ENCODE measurements at places on chromosomes 4 and X.

DNA sequence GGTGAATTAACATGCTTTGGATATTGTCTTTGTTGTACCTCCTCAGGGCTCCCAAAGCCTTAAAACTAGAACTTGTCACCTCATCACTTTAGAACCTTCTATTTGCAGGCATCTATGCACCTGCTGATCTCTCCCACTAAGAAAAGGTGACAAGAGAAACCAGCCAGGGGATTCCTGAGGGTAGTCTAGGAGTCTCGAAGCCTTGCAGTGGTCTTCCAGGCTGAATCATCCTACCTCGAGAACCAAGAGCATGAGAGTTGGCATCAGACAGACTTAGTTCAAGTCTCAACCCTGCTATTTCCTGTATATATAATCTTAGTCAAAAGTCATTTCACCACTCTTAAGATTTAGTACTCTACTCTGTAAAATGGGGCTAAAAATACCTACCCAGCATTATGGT, 29.6 kb downstream of the RTL5 start:
- no peak for DNase-seq

GRCh38 chrX:147917700-147918695, 6.3 kb downstream of the FMR1 start:
- no peak for DNase-seq

- DNase-seq: no peak
Measured at GRCh38 chr4:154642373-154643009, 30.0 kb upstream of the FGG start.

- DNase-seq: no peak
Measured at GRCh38 chrX:20362268-20363267, 95.9 kb upstream of the RPS6KA3 start.

- DNase-seq: no peak
Measured at GRCh38 chr4:155855897-155856296, 10.2 kb downstream of the ASIC5 start.

DNA sequence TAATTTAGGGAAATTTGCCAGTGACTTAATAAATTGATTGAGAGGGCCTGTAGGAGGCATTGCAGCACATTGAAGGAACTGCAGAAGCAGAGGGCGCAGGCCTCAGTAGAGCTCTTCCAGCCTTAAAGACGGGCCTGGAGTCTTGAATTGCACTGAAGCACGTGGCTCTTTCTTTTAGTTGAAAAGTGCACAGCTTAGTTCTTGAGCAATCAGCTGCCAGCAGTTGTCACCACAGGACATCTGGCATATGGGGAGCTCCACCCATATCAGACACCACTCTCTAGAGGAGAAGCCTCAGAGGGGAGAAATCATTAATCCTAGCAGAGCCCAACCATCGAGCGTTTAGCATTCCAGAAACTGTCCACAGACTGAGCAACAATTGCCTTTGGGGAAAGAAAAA, 16.0 kb upstream of the FGF16 start:
- DNase-seq: no peak

DNA sequence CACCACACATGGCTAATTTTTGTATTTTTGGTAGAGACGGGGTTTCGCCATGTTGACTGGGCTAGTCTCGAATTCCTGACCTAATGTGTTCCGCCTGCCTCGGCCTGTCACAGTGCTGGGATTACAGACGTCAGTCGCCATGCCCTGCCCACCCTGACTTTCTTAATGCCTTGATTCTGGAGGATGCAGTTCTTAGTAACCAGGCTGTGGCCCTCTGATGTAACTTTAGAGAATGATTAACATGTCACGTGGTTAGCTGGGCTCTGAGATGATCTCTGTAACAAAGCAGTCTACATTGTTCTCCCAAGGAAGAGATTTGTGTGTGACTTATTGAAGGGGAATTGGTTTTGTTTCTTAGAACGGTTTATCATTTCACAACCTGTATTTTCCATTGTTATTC, 30.6 kb downstream of the ANK2 start:
- no peak for DNase-seq

GRCh38 chrX:106680716-106681115, 45.8 kb upstream of the RNF128 start:
- DNase-seq: no peak

GRCh38 chrX:57453901-57454300, 137.9 kb upstream of the ZXDB start:
- DNase-seq: no peak

GRCh38 chr4:78179196-78179595, 122.1 kb downstream of the FRAS1 start:
- no peak for DNase-seq

DNA sequence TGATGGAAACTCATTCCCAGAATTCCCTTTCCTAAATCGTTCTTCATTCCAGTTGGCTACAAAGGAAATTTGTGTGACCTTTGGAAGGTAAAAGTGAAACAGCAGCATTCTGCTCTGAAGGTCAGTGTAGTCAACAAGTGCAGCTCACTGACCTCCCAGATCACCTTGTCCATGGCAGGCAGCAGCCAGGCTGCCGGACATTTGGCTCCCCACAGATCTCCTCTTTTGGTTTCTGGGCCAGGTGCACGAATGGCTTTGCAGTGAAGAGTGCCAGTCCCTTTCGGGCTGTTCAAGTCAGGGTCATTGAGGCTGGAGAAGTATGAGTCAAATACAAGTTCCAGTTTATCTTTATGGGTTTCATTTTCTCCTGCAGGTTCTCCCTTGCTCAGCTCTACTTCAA, 14.3 kb downstream of the GPRIN3 start:
- no peak for DNase-seq

DNA sequence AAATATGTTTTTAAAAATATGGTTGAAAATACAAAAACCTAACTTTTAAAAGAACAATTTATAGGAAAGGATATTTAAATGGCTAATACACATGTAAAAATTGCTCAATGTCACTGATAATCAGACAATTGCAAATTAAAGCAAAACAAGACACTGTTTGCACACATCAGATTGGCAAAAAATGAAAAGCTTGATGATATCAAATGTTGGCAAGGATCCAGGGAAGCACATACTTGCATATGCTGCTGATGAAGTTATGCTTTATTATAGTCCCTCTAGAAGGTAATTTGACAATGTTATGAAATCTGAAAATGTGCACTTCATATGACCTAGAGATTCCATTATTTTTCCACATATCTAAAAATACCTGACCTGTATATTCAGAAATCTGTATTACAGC, 45.7 kb upstream of the EPGN start:
- DNase-seq: no peak

DNA sequence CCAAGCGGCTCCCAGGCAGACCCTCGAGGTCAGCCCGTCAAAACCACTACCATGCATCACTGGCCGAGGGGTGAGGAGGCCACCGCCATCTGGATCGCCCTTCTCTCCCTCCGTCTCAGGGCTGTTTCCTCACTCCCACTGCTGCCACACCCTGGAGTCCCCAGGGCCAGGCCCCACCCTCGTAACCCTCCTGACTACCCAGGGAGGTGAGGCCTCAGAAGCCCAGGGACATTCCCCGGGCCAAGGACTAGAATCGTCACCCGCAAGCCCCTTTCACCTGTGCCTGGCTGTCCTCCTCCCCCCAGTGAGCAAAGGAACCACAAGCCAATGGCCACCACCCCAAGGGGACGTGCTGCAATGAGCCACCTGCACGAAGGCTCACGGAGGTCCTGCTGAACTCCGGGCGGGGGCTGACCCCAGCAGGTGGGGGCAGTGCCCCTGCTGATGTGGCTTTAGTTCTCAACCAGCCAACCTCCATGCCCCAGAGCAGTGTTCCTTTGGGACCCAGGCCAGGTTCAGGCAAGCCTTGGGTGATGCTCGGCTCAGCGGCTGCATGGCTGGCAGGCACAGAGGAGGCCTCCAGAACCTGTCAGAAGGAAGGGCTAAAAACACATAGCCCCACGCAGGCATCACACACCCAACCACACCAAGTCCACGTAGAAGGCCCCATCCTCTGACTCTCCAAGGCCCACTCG, 23.8 kb downstream of the PPP2R2C start:
- DNase-seq: no peak

GRCh38 chrX:80266979-80267378, 153.3 kb upstream of the TENT5D start:
- no peak for DNase-seq

DNA sequence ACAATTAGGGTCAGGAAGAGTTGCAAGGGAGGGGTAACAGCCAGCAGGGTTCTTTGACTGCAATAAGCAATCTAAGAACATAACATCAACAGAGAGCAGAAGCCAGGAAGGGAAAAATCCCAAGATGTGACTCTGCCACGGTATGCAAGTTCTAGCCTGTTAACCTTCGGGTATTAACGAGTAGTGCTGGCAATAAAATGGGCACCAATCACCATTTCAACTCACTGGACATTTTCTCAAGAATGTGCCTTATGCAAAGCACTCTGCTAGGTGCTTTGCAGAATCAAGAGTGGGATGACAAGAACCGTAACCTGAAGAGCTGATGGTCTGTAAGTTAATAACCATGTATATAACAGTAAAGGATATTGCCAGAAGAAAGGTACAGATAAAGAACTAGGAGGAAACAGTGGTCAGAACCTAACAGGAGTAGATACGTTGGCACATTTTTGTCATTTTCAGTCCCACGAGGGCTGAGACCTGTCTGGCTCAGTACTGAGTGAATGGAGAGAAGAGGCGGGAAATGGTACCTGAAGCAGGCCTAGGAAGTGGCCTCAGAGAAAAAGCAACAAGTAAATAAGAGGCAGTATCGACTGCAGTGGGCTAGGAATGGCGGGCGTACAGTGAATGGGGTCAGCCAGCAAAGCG, 2.7 kb downstream of the ELOVL6 start:
- no peak for DNase-seq

GRCh38 chr4:174580597-174580996, 58.3 kb upstream of the HPGD start:
- DNase-seq: no peak

GRCh38 chrX:77436271-77436670, 10.9 kb upstream of the FGF16 start:
- no peak for DNase-seq

DNA sequence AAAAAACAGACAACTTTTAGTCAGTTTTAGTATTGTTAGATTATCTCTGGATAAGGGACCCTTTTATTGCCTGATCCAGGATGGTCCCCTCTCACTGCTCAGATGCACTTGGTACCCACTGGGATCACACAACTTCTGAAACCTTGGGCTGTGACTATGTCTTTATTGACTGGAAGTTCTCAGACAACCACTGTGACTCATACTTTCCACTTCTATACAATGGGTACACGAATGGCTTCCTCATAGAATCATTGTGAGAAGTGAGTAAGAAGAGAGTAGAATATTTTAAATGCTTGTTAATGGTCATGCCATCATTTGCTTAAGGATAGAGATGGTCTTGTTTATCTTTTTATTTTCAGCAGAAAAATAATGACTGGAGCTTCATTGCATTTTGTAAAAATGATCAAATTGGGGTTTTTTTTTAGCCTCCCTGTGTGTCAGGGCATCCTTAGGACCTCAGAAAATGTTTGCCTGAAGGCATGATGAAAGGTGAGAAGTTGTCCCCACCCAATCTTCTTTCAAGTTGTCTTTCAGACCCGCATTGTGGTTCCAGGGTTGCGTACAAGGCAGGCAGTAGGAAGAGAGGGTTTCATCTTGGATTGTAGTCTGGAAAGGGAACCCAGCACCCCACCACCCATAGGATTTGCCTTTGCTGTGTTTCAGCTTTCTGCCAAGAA, 115.1 kb downstream of the CPEB2 start:
- no peak for DNase-seq

DNA sequence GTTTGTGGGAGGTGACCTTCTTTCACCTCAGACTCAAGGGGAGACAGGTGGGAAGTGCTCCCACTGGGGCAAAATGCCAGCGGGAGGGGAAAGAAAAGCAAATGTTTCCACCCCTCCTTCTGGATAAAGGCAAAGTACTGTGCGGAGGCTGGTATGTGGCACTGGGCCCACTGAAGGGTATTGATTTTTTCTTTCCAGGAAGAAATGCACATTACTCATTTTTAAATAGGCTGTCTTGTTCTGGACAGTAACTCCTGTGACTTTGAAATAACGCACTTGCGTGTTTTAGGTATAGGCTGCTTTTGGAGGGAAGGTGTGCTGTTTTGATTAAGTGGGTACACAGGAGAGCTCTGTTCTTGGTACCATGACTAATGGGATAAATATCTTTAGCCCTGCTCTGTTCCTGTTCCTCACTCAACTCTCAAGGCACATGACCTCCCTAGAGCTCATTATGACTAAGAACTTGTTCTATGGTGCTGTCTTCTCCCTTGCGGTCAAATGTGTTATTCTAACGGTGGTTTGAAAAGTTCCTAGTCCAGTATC, 40.7 kb upstream of the MBTPS2 start:
- no peak for DNase-seq

- no peak for DNase-seq
Measured at GRCh38 chr4:54898656-54899340, 226.6 kb downstream of the KDR start.

- no peak for DNase-seq
Measured at GRCh38 chr4:81518762-81519426, 47.2 kb upstream of the RASGEF1B start.

GRCh38 chrX:19804151-19804550, 83.2 kb downstream of the SH3KBP1 start:
- DNase-seq: no peak

GRCh38 chrX:69149466-69150280, 15.6 kb downstream of the PJA1 start:
- no peak for DNase-seq

DNA sequence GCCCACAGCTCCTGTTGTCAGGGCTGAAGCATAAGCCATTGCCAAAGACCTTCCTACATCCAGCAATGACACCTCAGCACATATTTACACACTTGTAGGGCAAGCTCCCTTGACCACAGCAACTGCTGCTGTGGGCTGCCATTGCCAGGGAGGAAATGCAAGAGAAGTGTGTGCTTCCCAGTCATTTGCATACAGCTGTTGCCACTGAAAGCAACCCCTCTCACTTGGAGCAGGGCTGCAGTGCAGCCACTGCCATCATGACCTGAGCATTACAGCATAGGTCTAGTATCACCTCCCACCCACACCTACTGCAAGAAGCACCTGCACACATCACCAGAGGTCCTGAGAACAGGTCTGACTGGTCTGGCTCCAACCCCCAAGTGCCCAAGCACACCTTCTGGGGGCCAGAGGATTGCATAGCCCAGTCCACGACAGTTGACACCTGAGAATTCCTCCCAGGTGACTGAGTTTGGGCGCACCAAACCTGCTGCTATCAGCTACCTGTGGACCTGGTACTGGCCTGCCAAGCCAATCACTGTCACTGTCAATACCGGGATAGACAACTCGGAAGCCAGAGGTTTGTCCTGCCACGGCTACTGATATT, 636.5 kb upstream of the SLIT2 start:
- no peak for DNase-seq

GRCh38 chr4:94451051-94451694, 569 bp upstream of the PDLIM5 start:
- no peak for DNase-seq

- no peak for DNase-seq
Measured at GRCh38 chr4:97475621-97476020, 667.7 kb downstream of the STPG2 start.

- DNase-seq: no peak
Measured at GRCh38 chr4:995311-996026, 2.3 kb upstream of the SLC26A1 start.
